Glutamatergic neuron (in vitro differentiated cells): ENCODE measurements at places on chromosomes 7 and 10. TPM values are rescaled to one million over a fixed set of nuclear protein-coding genes. Genes with fewer than 3 reads are reported as not detected.

Gene GPR26
- total RNA-seq, result 0.10 TPM

Gene PRPS1L1
- total RNA-seq, result not detected

Gene ZNF503
- total RNA-seq, result 5.6 TPM

Gene SLC13A1
- total RNA-seq, result not detected

Gene UCMA
- total RNA-seq, result not detected

Gene PTPRE
- 2.6 TPM for total RNA-seq

Gene KLF14
- total RNA-seq, result not detected

Gene GPR158
- total RNA-seq, result 2.6 TPM

Gene PNLIPRP3
- not detected for total RNA-seq
